Renal cortex interstitium (tissue), 15 donors: ENCODE measurements at places on chromosomes 4 and X.
A peak's percentile ranks its signal among the peaks of the same experiment; 100 is the strongest.

- DNase-seq, result peak; percentile 92
Observed at GRCh38 chr4:1721003-1721665, at the start of the genes TACC3 and TMEM129. Gene TACC3 (plus strand): TSS chr4:1721521. CDS start chr4:1723422, 1,901 bp downstream. Gene TMEM129 (minus strand): TSS chr4:1721323. CDS start chr4:1720837, 486 bp downstream.

- no peak for DNase-seq
Observed at GRCh38 chr4:109916027-109916409, 3.3 kb downstream of the EGF start.

DNA sequence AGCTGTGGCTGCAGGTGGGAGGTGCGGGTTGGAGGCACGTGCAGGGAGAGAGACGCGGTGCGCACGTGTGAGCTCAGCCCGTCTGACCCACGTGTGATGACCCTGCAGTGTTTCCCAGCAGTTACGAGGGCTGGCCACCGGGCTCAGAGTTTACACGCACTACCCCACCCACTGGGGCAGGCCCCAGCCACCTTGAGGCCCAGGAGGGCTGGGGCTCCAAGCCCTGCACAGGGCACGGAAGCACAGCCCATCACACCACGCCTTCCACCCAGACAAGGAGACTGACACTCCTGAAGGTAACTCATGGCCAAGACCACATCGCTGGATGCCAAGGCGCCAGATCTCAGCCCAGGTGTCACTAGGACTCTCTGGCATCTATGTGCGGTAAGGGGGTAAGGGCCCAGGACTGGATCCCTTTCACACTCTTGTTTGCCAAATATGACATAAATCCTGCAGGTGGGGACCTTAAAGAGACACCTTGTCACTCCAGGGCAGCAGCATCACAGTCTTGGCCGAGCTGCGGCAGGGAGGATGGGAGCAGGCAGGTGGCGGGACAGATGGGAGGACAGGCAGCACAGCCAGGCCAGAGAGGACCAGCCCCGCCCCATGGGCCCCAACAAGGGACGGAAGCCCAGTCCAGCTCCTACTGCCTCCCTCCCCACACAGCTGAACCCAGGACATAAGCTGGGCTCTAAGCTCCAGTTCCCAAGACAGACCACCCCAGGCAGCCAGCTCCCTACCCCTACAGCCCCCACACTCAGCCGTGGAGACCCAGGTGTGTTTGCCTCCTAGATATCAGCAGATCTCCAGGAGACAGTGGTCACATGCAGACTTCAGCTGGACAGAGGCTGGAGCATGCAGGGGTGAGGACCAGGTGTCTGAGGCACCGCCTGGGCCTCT lies 56.8 kb downstream of the ZFYVE28 start:
- no peak for DNase-seq

- no peak for DNase-seq
Observed at GRCh38 chrX:41600291-41600690, 88.5 kb upstream of the GPR34 start.
